ENCODE measurements at places on chromosomes 2 and 18.

DNA sequence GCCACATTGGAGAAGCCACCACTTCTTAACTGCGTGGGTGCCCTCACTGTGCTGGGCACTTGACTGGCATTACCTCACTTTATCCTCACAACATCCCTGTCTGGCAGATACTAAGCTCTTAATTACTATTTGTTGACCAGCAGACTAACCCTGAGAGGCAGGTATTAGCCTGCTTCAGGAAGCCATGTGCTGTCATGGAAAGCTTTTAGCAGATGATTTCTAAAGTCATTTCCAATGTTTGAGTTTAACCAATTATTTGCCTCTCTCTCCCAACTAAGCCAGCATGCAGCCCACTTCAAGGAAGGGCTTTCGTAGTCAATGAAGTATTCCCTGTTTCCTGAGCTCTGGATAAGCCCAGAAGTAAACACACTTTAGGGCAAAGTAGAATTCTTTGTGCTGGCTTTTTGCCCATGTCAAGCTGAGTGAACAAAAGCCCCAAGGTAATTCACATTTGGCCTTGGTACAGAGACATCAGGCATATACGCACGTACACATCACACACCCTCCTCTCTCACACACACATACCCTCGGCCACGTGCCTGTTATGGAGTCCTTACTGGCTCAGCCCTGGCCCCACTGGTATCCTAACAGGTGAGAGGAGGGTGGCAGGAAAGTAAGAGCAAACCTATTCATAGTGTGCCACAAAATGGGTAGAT, 108.6 kb downstream of the C1D start:
- DNase-seq = peak; percentile 89

- DNase-seq = no peak
These were observed 442.7 kb downstream of the SATB2 start for GRCh38 chr2:199015072-199015471.

DNA sequence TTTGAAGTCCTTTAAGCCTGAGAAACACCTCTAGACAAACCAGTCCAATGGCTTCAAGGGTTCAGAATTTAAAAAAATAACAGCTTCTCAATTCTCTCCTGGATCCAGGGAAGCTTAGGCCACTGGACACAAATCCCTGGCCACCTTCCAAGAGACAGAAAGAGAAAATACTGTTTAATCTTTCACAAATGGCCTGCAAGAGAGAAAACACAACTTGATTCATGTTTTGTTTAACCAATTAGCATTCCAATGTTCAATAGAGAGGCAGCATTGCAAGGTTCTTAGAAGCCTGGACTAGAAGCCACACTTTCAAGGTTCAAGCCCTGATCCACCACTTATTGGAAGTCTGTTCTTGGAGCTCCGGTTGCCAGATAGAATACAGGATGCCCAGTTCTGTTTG, 109.0 kb upstream of the PARD3B start:
- DNase-seq = no peak

DNA sequence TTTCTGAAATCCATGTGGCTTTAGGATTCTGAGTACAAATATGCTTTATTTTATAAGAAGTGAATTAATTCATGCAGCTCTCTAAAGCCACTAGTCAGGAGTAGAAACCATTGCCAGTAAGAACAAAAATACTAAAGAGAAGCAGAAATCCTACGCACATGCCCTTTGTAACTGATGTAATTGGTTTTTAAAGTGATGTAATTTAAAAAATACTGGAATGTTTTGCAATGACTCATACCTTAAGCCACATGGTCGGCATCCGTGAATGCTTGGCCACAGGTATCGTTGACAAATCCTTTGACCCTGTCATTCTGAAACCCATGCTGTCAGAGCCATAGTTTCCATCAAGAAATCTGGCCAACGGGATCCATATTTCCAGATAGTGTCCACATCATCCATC, 213.3 kb downstream of the ACKR3 start:
- no peak for DNase-seq

All from NCI-H524 (cell line).